Stimulated activated CD8-positive, alpha-beta memory T cell treated with anti-CD3 and anti-CD28 coated beads, Interleukin-15, amount 100 ng/mL, for 4 hours (primary cell): ENCODE measurements at places on chromosomes 7 and 10.

DNA sequence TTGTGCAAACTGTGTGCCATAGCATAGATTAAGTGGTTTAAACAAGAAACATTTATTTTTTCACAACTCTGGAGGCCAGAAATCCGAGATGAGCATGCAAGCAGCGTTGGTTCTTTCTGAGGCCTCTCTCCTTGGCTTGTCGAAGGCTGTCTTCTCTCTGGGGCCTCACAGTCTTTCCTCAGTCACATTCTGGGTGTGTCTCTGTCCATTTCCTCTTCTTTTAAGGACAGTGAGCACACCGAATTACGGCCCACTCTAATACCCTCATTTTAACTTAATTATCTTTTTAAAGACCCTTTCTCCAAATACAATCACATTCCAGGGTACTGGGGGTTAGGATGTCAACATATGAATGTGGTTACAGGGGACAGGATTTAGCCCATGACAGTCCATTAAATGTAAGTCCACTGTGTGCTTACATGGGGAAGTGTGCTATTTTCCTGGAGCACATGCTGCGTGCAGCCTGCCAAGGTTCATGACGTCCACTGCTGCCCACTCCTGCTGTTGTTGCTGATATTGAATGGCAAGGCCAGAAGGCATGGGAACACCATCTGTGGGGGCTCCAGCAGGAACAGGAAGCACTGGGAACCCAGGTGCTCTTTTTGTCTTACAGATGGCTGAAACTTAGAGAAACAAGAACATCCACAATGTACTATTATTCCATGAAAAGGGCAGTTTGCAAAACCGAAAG, 365.5 kb downstream of the GALNT17 start:
- DNase-seq, result no peak

DNA sequence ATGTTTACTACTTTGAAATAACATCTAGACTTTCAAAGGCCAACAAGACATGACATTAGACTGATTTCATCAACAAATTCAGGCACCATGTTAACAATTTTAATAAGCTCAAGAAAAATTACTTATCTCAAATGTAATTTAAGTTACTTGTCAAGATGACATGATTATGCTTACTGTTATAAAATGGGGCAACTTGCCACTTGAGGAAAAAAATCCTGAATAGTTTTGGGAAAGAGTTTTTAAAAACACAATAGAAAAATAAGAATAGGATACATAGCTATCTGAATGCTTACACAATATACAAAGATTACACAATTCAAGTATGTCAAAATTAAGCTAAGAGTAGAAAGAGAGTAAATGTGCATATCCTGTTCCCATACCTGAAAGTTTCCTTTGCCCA, 85.4 kb downstream of the RNF32 start:
- no peak for DNase-seq

DNA sequence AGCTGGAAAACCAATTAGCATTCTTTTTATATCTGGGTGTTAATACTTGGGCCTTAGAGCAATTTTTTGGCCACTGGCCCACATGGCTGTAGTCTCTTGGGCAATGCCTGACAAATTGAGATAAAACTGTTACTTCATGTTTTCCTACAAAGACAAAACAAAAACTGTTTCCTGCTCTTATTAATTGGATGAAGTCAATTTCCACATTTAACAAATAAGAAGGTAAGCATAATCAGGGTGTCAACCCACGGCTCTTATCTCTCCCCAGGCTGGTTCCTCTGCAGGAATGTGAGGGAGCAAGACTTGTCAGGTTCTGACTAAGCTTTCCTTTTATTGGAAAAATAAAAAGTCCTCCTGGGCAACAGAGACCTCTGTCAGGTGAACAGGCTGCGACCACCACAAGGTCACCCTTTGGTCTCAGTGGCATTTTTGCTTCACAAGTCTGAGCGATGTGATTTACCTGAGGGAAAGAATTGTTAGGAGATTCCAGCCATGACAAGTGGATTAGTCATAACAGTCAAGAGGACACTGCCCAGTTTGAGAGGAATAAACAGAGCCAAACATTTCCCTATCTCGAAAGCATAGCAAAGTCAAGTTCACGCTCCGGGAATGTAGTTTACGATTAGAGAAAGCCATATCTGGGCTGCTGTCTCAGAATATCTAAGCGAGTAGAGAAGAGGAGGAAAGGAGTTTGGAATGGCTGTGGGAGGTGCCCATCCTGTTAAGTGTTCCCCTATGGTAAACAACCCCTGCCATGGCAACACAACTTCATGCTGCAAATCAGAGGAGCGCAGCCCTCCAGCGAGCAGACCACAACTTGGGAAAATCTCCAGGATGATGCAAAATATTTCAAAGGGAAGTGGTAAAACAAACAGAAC, 144.4 kb downstream of the TES start:
- DNase-seq, result no peak

- DNase-seq, result no peak
Observed at GRCh38 chr10:16950656-16951601, 133.7 kb upstream of the RSU1 start.

- DNase-seq, result no peak
Observed at GRCh38 chr7:47239931-47240421, 341.9 kb downstream of the TNS3 start.

GRCh38 chr7:157475095-157475494, 138.3 kb downstream of the DNAJB6 start:
- DNase-seq, result no peak

DNA sequence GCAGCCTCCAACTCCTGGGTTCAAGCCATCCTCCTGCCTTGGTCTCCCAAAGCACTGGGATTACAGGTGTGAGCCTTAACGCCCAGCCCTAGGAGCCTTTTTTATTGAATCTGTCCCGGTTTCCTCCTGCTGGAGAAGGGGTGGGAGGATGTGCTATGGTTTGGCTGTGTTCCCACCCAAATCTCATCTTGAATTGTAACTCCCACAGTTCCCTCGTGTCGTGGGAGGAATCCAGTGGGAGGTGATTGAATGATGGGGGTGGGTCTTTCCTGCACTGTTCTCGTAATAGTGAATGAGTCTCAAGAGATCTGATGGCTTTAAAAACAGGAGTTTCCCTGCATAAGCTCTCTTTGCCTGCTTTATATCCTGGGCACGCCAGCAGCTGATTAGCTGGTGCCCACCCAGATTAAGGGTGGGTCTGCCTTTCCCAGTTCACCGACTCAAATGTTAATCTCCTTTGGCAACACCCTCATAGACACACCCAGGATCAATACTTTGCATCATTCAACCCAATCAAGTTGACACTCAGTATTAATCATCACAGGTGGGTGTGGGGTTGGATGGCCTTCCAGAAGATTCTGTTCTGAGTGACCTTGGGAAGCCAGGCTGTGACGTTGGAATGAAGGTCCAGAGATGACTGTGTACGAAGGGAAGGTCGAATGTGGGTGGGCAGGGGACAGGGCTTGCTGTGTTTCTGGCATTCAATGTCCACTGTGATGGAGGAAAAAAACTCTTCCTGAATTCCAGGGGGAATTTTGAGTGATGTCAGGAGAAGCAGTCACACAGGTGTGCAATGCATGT, 33.8 kb upstream of the CUX1 start:
- DNase-seq, result no peak

- no peak for DNase-seq
Observed at GRCh38 chr7:1761774-1762173, 91.7 kb downstream of the ELFN1 start.

DNA sequence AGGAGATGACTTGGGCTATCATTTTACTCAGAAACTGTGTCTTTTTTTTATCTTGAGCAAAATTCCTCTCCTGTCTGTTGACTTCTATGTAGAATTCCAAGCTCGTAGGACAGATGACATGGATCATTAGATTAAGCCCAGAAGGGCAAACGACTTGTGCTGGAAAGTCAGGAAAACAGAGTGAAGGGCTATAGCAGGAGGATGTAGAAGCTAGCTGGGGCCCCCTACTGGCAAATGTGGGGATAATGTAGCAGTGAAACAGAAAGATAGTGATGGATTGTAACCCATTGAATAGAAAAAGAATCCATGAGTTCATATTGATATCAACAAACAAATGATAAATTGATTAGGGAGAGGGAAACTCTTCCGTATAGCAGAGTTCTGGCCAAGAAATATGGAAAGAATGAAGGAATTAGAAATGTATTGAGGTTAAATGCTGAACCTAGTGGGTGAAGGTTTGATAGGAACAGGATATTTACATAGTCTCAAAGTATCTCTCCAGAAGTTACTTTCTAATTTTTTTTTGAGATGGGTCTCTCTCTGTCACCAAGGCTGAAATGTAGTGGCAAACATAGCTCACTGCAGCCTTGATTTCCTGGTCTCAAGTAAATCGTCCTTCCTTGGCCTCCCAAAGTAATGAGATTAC, 103.6 kb downstream of the LYZL1 start:
- no peak for DNase-seq

DNA sequence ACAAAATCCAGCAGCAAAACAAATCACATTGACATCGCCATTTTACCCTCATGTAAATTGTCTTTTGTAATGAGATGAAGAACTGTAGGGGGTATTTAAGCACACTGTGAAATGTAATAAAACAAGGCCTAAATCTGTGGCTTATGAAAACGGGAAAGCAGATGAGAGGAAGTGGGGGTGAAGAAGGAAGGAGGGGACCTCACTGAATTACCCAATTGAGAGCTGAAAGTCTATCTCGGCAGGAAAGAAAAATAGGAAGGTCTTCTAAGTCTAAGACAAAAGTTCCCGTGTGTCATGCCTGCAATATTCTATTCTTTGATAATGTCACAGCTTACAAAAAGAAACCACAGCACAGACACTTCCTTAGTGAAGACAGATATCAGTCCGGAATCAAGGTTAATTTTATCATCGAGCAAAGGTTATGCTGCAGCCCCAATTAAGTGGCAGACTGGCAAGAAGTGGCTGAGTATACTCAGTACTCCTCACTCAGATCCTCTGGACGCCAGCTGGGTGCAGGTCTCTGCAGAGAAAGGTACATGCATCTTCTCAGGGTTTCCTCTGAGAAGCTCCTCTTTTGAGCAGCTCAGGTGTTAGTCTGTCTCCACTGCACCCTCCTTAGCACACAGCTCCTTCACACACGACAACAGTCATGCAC, 239.7 kb downstream of the FANK1 start:
- no peak for DNase-seq

DNA sequence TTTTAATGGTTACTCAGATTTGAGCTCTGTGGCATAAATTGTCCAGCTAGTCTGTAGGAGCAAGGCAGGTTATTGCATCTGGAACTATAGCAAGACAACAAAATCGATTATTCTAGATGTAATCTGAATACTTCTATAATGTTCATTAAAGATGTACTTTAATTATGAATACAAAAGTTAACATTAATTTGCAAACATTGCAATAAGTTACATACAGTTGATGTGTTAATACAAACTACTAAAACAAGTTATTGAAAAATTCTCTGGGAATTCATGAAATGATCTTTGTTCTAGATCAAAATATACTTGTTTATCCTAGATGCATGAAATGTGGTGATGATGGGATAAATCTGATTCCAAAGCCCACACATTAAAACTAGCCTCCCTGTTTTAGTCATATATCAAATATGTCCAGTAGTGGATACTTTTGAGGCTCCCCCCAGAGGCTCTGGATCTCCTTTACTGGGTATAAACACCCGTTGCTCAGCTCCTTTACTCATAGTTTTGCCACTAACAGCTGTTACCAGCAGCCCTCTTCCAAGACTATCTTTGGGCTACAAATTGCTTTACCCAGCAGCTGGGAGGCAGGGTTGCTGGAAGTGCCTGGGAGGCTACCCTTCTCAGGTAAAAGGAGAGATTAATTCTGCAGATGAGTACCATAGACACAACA, 78.1 kb downstream of the ARL4A start:
- DNase-seq, result no peak

DNA sequence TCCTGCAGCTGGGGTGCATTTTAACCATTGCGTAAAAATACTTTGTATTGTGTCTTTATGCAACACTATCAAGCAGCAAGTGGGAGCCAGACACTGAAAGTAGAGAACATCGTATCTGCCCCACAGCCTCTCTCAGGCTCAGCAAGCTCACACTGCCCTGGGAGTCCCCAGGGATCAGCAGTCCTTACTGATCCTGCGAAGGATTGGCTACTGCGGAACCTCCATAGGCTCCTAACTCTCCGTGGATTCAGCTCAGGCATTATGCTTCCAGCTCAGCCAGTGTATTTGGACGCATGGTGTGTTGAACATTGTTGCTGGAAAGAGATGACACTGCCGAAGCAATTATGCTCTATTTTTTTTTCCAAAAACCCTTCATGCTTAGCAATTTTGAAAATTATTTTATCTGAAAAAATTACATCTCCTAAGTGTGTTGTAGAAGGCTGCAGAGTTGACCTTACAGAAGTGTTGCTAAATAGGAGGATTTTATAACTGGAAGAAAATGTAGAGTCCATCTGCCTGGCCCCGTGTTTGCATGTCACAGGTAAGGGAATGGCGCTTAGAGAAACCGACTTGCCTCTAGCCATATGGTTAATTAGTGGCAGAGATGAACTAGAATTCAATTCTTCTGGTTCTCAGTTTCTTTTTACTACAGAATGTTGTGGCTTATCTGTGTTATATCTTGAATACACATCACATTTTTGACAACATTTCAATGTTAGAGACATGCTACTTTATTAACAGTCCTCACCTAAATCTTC, 276.4 kb upstream of the COBL start:
- no peak for DNase-seq

DNA sequence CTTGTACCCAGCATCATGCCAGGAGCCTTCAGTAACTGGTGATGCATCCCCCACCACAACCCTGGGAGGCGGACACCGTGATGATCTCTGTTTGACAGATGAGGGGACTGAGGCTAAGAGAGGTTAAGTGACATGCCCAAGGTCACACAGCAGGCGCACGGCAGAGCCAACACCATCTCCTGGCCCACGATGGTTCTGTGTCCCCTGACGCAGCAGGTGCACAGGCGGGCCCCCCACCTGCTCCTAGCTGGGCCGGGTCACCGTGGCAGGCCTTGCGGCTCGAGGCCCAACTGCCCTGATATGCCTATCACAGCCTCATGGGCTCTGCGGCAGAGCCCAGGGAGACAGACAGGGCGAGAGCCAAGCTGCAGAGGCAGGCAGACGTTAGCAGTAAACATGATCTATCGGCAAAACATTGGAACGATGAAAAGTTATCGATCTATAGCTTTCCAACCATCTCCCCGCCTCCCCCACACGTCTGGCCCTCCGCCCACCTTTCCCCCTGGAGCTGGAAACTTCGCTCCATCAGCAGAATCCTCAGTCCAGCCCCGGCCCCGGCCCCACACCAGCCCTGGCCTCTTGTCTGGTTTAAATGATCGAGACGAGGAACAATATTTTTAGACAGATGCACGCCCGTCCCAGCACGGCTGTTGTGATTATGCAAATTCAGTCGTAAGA, 65.9 kb downstream of the ELFN1 start:
- no peak for DNase-seq

GRCh38 chr10:99013885-99014284, 221.8 kb downstream of the HPSE2 start:
- DNase-seq, result no peak

DNA sequence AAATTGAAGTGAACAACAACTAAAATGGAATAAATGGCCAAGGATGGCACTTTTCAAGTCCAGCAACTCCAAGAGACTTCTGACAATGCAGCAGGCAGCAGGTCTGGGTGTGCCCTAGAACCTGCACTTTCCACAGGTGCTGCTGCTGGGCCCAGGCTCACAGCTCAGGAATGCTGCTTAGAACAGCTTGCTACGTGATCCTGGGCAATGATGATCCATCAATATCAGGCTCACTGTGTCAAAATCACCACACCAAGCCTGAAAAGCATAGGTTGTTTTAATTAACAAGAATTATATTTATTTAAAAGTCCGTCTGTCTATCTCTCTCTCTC, 148.4 kb downstream of the TNS3 start:
- no peak for DNase-seq
